ENCODE measurements at places on chromosomes 16 and 17. TPM values are rescaled to one million over a fixed set of nuclear protein-coding genes. Genes with fewer than 3 reads are reported as not detected.

The KRTAP4-3 gene
- total RNA-seq: not detected

The ANKFN1 gene
- total RNA-seq: 1.5 TPM

The KRTAP17-1 gene
- not detected for total RNA-seq

The TELO2 gene
- total RNA-seq: 48.3 TPM

The TEX14 gene
- total RNA-seq: 0.29 TPM

The HP gene
- total RNA-seq: 4.3 TPM

The RAPGEFL1 gene
- total RNA-seq: 5.7 TPM
